ENCODE measurements at places on chromosomes 5 and 9.

DNA sequence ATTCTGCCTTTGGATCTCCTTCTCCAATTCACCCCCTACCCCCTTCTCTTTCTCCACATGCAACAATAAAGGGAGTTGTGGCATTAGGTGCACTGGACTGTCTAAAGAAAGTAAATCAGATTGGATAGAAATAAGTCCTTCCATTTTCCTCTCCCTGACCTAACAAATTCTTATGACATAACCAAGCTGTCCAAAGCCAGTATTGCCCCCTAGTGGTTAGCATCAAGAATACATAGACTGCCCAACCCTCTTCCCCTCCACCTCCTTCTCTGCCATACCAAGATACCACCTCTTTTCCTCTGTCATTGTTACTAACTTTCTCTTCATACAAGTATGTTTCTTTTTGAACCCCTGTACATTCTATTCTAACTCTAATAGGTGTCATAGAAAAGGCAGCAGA, 45.7 kb downstream of the PPARGC1B start:
- DNase-seq = no peak
- peaks cover 48% of the 10 kb centered on the region for H3K4me1 ChIP-seq
- peak overlapping the region; percentile 54 for H3K4me3 ChIP-seq
- peak overlapping the region; percentile 61 for H3K27ac ChIP-seq
- H3K27me3 ChIP-seq = no peaks in the 10 kb centered on the region

- no peak overlapping the region for H3K27ac ChIP-seq
- no peaks in the 10 kb centered on the region for H3K4me1 ChIP-seq
- no peak for DNase-seq
- H3K36me3 ChIP-seq = no peaks in the 10 kb centered on the region
Observed at GRCh38 chr5:58199087-58199486, 260.8 kb downstream of the PLK2 start.

GRCh38 chr9:110814159-110814558, 145.6 kb downstream of the MUSK start:
- no peak overlapping the region for H3K4me3 ChIP-seq
- DNase-seq = no peak
- H3K36me3 ChIP-seq = no peaks in the 10 kb centered on the region

DNA sequence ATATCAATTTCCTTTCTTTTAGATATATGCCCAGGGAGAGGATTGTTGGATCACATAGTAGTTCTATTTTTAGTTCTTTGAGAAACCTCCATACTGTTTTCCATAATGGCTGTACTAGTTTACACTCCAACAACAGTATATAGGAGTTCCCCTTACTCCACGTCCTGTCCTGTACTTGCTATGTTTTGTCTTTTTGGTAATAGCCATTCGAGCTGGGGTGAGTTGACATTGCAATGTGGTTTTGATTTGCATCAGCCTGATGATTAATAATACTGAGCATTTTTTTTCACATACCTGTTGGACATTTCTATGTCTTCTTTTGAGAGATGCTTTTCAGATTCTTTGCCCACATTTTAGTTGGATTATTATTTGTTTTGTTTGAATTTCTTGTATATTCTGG, 445.9 kb downstream of the NTRK2 start:
- no peak for DNase-seq
- no peak overlapping the region for H3K27ac ChIP-seq
- no peaks in the 10 kb centered on the region for H3K36me3 ChIP-seq
- H3K4me3 ChIP-seq = no peak overlapping the region
- no peaks in the 10 kb centered on the region for H3K27me3 ChIP-seq
- H3K4me1 ChIP-seq = no peaks in the 10 kb centered on the region

DNA sequence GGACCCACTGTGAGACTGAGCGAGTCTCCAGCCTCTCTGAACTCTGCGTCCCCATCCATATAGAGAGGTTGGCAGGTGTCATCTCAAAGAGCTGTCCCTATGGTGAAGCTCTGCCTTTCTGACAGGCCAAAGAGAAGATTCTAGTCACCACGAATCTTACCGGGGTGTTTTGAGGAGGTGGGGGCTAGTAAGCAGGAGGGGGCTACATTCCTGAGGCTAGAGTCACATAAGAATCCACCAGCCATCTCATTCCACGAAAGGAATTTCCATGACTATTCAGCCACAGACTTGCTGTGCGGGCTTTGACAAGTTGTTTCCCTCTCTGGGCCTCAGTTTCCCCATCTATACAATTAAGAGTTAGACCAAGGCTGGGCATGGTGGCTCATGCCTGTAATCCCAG, 16.3 kb downstream of the PDGFRB start:
- peaks cover 3% of the 10 kb centered on the region for H3K36me3 ChIP-seq
- H3K4me3 ChIP-seq = no peak overlapping the region

DNA sequence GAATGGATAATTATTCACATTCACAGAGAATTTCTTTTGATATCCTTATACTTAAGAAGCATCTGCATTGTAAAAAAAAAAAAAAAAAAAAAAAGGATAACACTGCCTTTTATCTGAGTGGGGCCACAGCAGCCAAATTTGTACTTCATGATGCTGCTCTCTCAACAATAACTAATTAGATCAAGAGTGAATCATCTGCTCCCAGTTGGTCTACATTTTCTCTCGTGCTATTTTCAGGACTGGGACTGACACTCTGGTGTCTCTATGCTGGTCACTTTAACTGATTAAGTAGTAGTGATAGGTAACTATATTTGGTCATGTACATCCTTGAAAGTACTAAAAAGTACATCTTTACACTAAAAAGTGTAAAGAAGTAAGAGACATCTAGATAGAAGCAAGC, 90.1 kb downstream of the RFX3 start:
- no peaks in the 10 kb centered on the region for H3K4me1 ChIP-seq
- no peaks in the 10 kb centered on the region for H3K27me3 ChIP-seq
- H3K4me3 ChIP-seq = no peak overlapping the region

GRCh38 chr5:127412698-127413097, 104.7 kb upstream of the PRRC1 start:
- H3K4me3 ChIP-seq = no peak overlapping the region
- H3K27me3 ChIP-seq = no peaks in the 10 kb centered on the region
- DNase-seq = no peak
- H3K27ac ChIP-seq = no peak overlapping the region
- no peaks in the 10 kb centered on the region for H3K36me3 ChIP-seq
- H3K4me1 ChIP-seq = peaks cover 22% of the 10 kb centered on the region

GRCh38 chr5:115857626-115858349, 16.1 kb downstream of the AP3S1 start:
- H3K27me3 ChIP-seq = no peaks in the 10 kb centered on the region
- peaks cover 14% of the 10 kb centered on the region for H3K4me1 ChIP-seq
- no peak overlapping the region for H3K4me3 ChIP-seq
- no peak for DNase-seq
- H3K36me3 ChIP-seq = peaks cover 23% of the 10 kb centered on the region

DNA sequence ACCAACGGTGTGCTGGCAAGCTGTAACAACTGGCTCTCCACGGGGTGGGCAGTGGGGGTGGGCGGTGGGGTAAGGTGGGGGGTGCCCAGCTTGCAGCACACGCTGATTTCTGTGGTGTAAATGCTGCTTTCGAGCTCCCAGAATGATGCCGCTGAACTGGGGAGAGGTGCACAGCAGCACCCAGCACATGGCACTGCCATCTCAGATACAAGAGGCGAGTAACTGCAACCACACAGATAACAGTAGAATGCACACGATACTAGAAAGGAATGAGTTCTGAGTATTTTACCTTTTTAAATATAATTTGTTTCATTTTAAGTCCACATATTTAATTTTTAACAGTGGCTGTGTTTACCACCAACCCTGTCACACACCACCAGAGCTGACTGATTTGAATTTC, 87.9 kb downstream of the SEMA4D start:
- no peak overlapping the region for H3K4me3 ChIP-seq
- peaks cover 35% of the 10 kb centered on the region for H3K4me1 ChIP-seq
- H3K36me3 ChIP-seq = peaks cover 17% of the 10 kb centered on the region
- no peak for DNase-seq

GRCh38 chr9:86035827-86036440, 63.4 kb downstream of the GOLM1 start:
- no peak overlapping the region for H3K27ac ChIP-seq
- H3K27me3 ChIP-seq = no peaks in the 10 kb centered on the region
- H3K4me3 ChIP-seq = no peak overlapping the region

DNA sequence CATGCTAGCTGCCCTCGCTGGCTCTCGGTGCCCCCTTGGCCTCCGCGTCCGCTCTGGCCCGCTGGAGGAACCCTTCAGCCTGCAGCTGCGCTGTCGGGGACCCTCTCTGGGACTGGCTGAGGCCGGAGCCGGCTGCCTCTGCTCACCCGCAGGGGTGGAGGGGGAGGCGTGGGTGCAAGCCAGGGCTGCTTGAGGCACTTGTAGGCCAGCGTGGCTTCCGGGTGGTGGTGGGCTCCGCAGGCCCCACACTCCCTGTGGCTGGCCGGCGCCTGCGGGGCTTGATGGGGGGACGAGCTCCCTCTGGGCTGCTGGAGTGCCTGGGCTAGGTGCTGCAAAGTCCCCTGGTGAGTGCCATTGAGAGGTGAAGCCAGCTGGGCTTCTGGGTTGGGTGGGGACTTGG, 429.6 kb downstream of the LRRC70 start:
- H3K4me1 ChIP-seq = no peaks in the 10 kb centered on the region
- no peaks in the 10 kb centered on the region for H3K36me3 ChIP-seq
- no peak overlapping the region for H3K27ac ChIP-seq
- H3K4me3 ChIP-seq = no peak overlapping the region

DNA sequence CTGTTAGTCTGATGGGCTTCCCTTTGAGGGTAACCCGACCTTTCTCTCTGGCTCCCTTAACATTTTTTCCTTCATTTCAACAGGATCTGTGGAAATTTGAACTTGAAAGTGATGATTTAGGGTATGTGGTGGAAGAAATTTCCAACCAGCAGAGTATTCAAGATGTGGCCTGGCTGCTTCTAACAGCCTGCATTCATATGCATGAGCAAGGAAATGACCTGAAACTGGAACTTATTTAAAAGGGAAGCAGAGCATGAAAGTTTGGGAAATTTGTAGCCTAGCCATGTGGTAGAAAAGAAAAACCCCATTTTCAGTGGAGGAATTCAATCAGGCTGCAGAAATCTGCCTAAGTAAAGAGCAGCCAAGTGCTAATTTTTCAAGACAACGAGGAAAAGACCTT, 41.7 kb downstream of the UNC13B start:
- H3K27me3 ChIP-seq = no peaks in the 10 kb centered on the region
- H3K4me1 ChIP-seq = no peaks in the 10 kb centered on the region
- peaks cover 14% of the 10 kb centered on the region for H3K36me3 ChIP-seq
- no peak for DNase-seq

GRCh38 chr5:111937094-111937493, 180.1 kb upstream of the NREP start:
- no peak overlapping the region for H3K4me3 ChIP-seq
- H3K4me1 ChIP-seq = peaks cover 9% of the 10 kb centered on the region
- peaks cover 3% of the 10 kb centered on the region for H3K27me3 ChIP-seq
- H3K27ac ChIP-seq = no peak overlapping the region
- no peaks in the 10 kb centered on the region for H3K36me3 ChIP-seq
- DNase-seq = no peak

DNA sequence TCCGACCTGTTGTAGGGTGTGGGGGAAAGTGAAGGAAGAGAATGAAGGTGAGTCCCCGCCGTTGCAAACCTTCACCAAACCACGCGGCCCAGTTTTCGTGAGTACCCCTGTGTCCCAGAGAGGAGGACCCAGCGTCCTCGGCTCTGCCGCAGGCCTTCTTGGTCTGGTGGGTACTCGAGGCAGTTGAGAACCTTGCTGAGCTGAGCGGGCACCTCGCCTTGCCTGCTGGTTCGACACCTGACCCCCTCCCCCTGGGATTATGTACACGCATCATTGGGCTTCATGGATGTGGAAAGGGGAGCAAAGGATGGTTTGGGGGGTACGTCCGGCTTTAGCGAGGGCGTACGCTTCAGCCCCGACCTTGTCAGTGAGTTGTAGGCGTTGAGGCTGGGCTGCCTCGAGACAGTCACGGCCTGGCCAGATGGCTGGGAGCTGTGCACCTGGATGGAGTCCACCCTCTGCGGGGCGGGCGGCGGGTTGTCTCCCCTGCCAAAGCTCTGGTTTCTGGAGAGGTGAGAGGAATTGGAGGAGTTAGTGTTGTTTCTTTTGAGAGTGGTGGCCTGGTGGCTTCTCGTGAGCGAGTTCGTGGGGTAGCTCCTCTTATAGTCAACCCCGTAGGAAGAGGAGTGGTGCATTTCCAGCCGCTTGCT, 128.1 kb downstream of the SEMA6A start:
- no peak overlapping the region for H3K4me3 ChIP-seq
- no peak overlapping the region for H3K27ac ChIP-seq
- peaks cover 57% of the 10 kb centered on the region for H3K36me3 ChIP-seq
- peaks cover 45% of the 10 kb centered on the region for H3K4me1 ChIP-seq
- H3K27me3 ChIP-seq = no peaks in the 10 kb centered on the region

DNA sequence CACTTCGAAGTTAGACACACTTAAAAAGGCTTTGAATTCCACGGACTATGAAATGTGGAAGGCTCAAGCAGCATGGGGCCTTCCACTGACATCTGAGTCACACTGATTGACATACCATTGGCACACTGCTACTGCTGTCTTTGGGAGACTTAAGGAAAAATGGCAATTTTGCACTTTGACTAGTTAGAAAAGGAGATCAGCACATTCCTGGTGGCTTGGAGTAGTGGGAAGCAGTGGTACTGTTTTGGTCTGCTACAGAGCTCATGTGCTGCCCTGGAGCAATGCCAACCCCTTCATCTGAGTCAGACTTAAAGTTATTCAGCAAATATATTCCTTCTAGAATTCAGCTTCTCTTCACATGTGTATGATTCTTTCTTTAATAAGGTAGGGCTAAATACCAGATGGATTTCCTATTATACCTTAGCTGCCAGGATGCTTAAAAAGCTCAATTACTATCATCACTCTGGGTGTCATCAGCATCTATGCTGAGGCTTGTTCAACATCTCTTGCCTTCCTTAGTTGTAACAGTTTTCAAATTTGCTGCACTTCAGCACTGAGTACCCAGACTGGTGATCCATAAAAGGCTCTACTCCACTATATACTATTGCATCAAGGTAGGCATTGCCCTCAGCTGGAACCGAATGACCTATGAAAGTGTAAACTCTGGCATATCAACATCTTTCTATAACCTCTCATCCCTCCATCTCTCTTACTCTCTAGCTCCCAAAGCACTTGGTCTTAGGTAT, 42.3 kb upstream of the MOCS2 start:
- H3K27me3 ChIP-seq = no peaks in the 10 kb centered on the region
- no peak overlapping the region for H3K27ac ChIP-seq
- no peaks in the 10 kb centered on the region for H3K36me3 ChIP-seq
- H3K4me3 ChIP-seq = no peak overlapping the region

- DNase-seq = no peak
- H3K4me3 ChIP-seq = no peak overlapping the region
- no peaks in the 10 kb centered on the region for H3K27me3 ChIP-seq
- H3K27ac ChIP-seq = no peak overlapping the region
- H3K4me1 ChIP-seq = peaks cover 38% of the 10 kb centered on the region
Observed at GRCh38 chr5:111735583-111736270, 21.3 kb downstream of the NREP start.

GRCh38 chr5:150272531-150272930, 17.0 kb downstream of the CAMK2A start:
- peaks cover 9% of the 10 kb centered on the region for H3K4me1 ChIP-seq
- H3K36me3 ChIP-seq = no peaks in the 10 kb centered on the region
- H3K27me3 ChIP-seq = peaks cover 16% of the 10 kb centered on the region
- H3K27ac ChIP-seq = no peak overlapping the region
- no peak for DNase-seq
- H3K4me3 ChIP-seq = no peak overlapping the region

GRCh38 chr5:21681911-21682310, 1171.2 kb downstream of the CDH12 start:
- DNase-seq = no peak
- H3K27ac ChIP-seq = no peak overlapping the region
- H3K4me3 ChIP-seq = no peak overlapping the region
- no peaks in the 10 kb centered on the region for H3K36me3 ChIP-seq

All from type B pancreatic cell (in vitro differentiated cells).